ENCODE measurements at places on chromosomes 2 and 18. TPM values are rescaled to one million over a fixed set of nuclear protein-coding genes. Genes with fewer than 3 reads are reported as not detected.

CHRND gene
- total RNA-seq = not detected

DSG4 gene
- not detected for total RNA-seq

AGXT gene
- total RNA-seq = not detected

ALPG gene
- total RNA-seq = not detected

RND3 gene
- not detected for total RNA-seq

TLX2 gene
- 0.16 TPM for total RNA-seq

CXCR4 gene
- total RNA-seq = 103 TPM

AAK1 gene
- total RNA-seq = 114 TPM

EFHD1 gene
- 0.70 TPM for total RNA-seq

RTP5 gene
- 0.29 TPM for total RNA-seq

REG3A gene
- total RNA-seq = not detected

FMNL2 gene
- total RNA-seq = 1.1 TPM

GREB1 gene
- total RNA-seq = 1.5 TPM

DNA sequence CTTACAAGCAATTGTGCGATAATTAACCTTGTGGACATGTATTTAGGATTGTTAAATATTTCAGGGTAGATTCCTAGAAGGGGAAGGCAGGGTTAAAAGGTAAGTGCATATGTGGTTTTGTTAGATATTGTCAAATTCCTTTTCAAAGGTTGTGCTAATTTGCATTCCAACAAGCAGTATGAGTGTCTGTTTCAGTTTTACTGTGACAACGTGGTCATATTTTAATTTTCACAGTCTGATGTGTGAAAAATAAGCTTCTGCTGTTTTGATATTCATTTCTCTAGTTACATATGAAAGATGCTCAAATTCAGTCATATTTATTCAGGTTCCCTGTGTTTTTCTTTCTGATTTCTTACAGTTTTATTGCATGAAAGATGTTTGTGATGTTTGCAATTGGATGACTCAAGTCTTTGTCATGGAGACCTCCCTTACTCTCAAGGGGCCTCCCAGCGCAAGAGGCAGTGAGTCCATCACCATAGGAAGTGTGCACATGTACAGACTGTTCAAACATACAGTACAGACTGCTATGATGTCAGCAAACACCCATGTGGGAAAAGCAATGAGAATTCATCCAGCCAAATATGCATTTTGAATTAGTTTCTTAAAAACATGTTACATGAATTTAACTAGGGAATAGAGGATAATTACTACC lies 310.8 kb downstream of the GALR1 start:
- peak; percentile 7 for DNase-seq

GRCh38 chr2:111042772-111043771 lies 77.6 kb upstream of the BCL2L11 start:
- peak; percentile 67 for DNase-seq

GRCh38 chr18:45551142-45551815 lies 64.0 kb upstream of the SLC14A2 start:
- no peak for DNase-seq

GRCh38 chr2:162153608-162154224 lies 1.7 kb upstream of the GCG start:
- DNase-seq = peak; percentile 79

DNA sequence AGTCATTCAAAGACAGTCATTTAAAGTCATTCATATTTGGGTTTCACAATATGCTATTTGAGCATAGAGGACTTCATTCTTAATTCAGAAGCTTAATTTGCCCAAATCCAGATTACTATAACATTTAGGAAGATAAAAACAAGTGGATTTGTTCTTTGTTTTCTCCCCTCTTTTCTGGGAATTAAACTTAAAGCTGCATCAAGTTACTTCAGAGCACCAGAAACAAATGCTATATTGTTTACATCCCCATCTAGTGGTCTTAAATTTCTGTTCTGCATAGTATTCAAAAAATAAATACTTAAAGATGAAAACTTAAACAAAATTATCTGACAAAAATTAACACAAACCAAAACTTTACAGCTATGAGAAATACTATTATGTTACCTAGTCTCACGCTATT lies 34.7 kb upstream of the MARCHF7 start:
- no peak for DNase-seq

DNA sequence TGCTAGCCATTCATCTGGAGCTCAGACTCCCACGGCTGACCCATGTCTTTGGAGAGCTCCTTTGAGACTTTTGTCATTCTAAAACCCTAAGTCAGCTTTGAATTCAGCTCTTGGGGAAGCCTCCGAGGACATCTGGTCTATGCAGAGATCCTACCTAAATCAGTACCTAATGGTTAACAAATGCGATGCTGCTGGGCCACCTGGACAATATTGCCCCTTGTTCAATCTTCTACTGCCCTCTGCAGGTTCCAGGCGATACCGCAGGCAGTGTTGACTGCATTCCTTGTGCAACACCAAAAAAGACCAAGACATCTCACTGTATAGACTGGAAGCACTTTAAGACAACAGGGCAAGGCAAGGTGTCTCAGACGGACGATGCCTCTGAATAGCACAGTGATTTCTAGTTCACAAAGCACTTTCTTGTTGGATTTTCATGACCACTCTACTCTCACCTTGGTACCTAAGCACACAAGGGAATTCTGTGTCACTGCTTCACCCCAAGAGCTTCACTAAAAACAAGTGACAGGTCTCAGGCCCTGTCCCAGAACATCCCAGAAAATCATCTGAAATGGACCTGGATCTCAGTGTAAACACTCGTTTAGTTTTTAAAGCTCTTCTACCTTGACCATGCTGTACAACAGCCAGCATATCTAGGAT lies 80.9 kb downstream of the XDH start:
- DNase-seq = peak; percentile 87

- DNase-seq = no peak
Measured at GRCh38 chr2:197814526-197814925, 10.1 kb downstream of the PLCL1 start.

DNA sequence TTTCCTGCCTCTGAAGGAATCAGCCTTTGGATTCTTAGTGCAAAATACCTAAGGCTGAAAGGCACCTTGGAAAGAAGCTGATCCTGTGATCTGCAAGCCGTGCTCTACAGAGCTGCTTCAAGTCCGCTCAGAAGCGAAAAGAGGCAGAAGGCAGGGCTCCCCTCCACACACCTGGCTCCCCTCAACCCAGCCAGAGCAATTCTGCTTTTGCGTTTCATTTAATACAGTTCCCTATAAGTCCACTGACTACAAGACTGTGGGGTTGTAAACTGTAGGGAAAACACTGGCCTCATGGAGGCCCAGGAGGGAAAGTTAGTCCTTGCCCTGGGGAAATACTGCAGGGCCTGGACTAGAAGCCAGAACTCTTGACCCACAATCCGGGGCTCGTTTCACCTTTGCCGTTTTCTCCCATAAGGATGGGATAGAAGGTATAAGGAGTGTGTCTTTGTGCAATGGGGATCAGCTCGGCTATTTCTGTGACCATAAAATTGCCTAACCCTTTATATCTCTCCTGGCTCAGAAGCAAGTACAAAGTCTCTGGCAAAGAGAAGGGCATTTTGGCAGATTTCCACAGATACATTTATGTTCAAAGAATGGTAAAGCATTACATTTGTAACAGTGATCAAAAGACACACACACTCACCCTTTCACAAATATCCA lies 95.8 kb upstream of the TEX51 start:
- no peak for DNase-seq

DNA sequence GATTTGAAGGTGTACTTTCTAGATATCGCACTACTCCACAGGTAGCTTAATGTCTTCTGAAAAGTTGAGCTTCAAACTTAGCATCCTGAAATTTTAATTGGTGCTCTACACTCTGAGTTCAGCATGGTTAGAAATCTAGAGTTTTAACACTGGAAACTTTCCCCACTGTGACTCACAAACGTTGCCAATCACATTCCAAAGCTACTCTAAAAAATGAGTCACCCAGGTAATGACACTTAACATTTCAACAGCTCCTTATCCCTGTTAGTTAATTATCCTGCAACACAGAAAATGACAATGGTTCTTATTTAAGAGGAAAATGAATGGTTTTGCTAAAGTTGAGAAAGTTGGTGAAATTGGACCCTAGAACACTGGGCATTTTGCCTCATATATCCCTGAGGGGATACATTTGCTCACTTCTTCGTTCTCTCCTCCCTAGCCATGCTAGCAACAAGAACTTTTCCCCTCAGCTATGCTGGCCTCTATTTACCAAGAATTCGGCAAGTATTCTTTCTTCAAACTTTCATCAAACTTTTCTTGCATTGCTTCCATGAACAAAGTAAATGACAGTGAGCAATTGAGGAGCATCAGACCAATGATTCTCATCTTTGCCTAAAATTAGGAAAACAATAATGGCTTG lies 1024.1 kb upstream of the KLHL29 start:
- DNase-seq = no peak

- DNase-seq = no peak
Measured at GRCh38 chr2:62330959-62331358, 135.0 kb downstream of the B3GNT2 start.

DNA sequence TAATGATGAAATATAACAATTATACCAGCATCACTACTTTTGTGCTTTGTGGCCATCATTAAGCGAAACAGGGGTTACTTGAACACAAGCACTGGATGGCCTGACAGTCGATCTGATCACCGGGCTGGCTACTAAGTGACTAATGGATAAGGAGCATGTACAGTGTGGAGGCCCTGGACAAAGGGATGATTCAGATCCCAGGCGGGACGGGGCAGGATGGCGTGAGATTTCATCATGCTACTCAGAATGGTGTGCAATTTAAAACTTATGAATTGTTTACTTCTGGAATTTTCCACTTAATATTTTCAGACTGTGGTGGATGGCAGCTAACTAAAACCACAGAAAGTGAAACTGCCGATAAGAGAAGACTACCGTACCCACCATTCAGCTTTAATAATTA lies 7.0 kb upstream of the CLIP4 start:
- no peak for DNase-seq

DNA sequence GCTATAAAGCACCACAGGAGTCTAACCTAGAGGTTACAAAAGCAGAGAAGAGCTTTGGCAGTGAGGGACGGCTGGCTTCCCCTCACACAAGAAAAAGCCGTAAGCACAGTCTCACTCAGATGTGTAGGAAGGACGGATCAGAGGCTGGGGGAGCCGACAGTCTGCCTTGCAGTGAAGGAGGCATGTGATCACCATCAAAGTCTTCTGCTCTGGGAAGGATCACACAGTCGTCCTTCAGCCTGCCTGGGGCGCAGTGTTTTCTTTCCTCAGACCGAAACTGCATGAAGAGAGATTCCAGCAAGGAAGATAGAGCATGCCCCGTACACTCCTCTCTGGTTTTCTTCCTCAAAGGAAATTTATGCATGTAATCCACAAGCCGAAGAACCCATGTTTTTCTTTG lies 24.1 kb downstream of the GATA6 start:
- DNase-seq = no peak

DNA sequence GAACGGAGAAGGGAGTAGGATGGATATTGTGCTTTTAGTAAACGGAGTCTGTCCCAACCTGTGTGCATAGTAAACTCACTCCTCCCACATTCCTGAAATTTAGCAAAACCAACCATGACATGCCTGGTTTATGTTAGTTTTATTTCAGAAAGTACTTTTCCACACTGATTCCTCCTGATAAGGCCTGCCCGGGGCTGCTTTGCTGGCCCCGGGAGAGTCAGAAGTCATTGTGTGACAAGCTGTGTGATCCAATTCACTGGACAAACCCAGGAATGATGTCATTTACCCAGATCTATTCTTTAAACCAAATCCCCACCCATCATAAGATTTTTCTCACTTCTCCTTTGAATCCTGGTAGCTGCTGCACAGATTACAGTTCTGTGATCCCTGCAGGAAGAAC lies 109.0 kb downstream of the SETBP1 start:
- DNase-seq = no peak

GRCh38 chr2:45909171-45909565 lies 257.7 kb downstream of the PRKCE start:
- DNase-seq = no peak

DNA sequence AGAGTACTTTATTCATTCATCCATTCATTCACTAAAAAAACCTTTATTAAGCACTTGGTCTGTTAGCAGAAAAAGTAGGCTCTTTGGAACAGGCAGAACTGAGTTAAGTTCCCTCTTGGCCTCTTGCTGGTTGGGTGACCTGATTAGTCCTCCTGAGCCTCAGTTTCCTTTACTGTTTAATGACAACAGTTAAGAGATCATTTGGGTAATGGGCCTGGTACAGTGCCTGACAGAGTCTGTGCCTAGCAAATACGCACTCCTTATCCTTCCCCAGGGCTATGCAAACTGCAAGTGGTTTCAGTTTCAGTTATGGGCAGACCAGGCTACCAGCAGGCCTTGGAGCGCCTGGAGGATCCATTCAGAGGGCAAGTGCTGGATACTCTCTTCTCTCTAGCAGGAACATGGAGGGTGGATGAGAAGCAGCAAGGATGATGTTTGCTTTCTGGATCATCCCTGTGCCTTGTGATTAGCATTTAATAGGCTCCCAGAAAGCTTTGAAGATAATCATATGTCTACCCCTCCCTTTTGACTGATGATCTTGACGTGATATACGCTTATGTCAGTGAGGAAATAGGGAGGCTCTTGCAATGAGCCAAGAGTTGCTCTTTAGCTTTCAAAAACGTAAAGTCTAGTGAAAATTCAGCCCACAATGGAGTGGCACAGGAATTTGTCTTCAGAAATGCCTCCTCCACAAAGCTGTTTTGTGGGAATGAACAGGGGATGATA lies 12.4 kb upstream of the TAF1B start:
- no peak for DNase-seq

GRCh38 chr2:128416806-128417205 lies 98.1 kb upstream of the HS6ST1 start:
- DNase-seq = no peak

- DNase-seq = no peak
Measured at GRCh38 chr2:46170026-46170425, 127.2 kb upstream of the EPAS1 start.

DNA sequence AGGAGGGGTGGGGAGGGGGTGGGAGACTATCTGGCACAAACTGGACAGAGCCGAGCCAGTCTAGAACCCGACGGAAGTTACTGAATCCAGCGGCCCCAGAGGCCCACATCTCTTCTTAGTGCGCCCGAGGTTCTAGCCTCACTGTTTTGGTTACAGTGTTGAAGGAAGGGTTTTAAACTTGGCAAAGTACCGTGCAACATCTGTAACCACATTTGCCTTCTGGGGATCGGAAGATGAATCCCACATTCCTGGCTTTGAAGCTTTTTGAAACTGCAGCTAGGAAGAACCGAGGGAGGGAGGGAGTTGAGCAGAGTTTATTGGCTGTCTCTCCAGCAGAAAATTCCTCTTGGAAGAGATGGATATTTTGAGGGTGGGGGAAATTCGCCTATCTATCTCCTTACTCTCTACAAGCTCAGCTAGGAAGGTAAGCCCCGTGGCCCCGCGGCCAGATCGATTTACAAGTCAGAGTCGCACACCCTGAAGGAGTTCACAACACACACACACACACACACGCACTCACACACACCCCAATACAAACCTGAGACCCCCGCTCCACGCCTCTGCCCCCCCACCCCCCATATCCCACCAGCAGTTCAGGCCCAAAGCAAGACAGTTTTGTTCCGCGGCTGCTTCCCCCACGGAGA lies 1.0 kb downstream of the ACVR1 start:
- peak; percentile 34 for DNase-seq

DNA sequence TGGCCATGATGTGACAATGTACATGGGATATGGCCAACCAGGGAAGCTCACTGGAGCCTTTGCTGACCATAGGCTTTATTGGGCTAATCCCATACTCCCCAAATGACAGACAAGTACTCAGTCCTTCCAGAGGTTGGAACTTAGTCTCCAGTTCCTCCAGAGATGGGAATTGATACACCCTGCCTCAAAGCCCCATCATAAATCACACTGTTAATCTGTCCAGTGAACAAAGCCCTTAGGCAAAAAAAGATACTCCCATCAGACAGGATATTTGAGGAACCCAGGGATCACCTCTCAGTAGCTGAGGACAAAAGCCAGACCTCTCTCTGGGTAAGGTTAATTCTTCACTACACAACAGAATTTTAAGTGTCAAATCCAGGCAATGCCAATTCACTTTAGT lies 247.5 kb upstream of the CDH20 start:
- no peak for DNase-seq
